Forelimb muscle (tissue), 1 donor: ENCODE measurements at places on chromosomes 6 and 20.

GRCh38 chr6:32183483-32184083, 470 bp downstream of the AGER start:
- no peak for DNase-seq

DNA sequence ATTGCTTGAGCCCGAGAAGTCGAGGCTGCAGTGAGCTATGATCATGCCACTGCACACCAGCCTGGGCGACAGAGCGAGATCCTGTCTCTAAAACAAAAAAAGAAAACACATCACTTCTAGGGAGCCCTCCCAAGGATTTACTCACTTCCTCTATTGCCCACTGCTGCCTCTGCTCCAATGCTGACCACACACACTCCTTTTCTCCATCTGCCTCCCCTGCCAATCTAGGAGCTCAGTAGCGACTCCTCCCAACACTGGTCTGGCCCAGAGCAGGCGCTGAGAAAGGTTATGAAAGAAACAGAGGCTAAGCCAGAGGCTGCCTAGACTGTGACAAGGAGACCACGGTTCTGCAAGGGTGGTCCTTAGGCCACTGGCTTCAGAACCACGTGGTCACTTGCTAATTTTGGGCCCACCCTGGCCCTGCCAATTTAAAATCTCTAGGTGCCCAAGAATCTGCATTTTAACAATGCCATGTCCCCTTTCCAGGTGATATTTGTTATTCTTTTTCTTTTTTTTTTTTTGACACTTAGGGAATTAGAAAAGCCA, 1.3 kb upstream of the E2F1 start:
- DNase-seq, result no peak

GRCh38 chr6:165649166-165650137, 13.6 kb downstream of the PDE10A start:
- DNase-seq, result no peak

GRCh38 chr6:158836625-158837311, 17.6 kb upstream of the EZR start:
- DNase-seq, result no peak
